ENCODE measurements at places on chromosomes 13 and 19.
A peak's percentile ranks its signal among the peaks of the same experiment; 100 is the strongest.

DNA sequence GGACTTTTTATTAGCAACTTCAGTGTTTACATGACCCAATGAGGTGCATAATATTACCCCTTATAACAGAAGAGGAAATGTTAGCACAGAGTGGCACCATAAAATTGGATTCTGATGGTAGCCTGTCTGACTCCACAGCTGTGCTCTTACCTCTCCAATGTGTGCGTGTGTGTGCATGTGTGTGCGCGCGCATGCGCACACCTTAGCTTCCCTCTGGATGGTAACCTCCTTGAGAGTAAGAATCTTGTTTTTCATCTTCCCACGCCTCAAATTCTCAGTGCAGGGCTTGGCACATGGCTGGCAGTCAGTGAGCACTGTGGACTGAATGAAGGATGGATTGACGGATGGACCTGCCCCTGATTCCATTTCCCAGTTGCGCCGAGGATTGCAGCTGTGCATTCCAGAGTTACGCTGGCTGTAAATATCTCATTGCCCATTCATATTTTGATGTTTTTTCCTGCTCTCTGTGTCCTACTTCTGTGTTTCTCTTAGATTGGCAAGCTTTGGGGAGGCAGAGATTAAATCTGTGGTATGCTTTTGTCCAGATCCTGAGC lies 99.2 kb upstream of the WASF3 start:
- no peak overlapping the region for H3K4me3 ChIP-seq
- H3K36me3 ChIP-seq = no peaks in the 10 kb centered on the region
- H3K27ac ChIP-seq = no peak overlapping the region
- H3K4me1 ChIP-seq = no peaks in the 10 kb centered on the region
- H3K27me3 ChIP-seq = no peaks in the 10 kb centered on the region
- DNase-seq = no peak

- peak overlapping the region; percentile 100 for H3K27ac ChIP-seq
- H3K27me3 ChIP-seq = no peaks in the 10 kb centered on the region
- H3K36me3 ChIP-seq = peaks cover under 1% of the 10 kb centered on the region
- peak overlapping the region; percentile 64 for H3K4me3 ChIP-seq
- peaks cover 25% of the 10 kb centered on the region for H3K4me1 ChIP-seq
These were observed 755 bp upstream of the RAB3A start for GRCh38 chr19:18204394-18205199.

- no peaks in the 10 kb centered on the region for H3K27me3 ChIP-seq
- no peak overlapping the region for H3K27ac ChIP-seq
- no peak overlapping the region for H3K4me3 ChIP-seq
- H3K4me1 ChIP-seq = no peaks in the 10 kb centered on the region
- H3K36me3 ChIP-seq = no peaks in the 10 kb centered on the region
These were observed 66.9 kb upstream of the DIAPH3 start for GRCh38 chr13:60230593-60230992.

DNA sequence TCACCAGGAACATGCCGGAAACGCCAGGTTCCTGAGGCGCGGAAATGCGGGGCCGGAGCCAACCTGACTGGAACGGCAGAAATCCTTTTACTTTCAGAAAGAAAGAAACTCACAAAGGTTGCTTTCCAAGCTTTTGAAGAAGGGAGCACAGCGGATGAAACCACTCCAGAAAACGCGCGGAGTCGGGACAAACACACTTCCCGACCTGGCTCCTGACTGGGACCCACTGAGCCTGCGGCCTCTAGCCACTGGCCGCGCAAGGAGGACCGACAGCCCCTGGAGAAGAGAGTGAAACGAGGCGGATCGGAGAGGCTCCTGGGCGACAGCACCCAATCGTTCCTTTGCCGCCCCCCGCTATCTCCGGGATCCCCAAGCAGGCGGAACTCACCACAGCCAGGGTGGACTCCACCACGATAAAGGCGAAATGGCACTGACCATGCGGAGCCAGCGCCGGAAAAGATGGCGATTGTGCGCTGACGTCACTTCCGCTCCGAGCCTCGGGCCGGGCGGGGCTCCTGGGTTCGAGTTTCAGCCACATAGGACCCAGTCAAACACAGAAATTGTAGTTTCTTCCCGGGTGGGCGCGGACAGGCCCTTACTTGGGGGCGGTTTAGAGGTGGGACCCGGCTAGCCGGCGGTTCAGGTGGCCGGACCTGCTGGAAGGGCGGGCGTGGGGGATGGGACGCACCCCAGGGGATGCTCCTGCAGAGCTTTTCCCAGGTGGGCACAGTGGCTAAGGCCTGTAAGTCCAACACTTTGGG lies at the start of gene ZNF121:
Gene ZNF121 (minus strand): TSS at position 432 of the 761 bp plus-strand sequence. CDS start 16,407 bp downstream, outside the sequence.
- peak within 1 kb of the TSS; percentile 72 for H3K4me3 ChIP-seq
- H3K27me3 ChIP-seq = no peaks in the 10 kb centered on the region

DNA sequence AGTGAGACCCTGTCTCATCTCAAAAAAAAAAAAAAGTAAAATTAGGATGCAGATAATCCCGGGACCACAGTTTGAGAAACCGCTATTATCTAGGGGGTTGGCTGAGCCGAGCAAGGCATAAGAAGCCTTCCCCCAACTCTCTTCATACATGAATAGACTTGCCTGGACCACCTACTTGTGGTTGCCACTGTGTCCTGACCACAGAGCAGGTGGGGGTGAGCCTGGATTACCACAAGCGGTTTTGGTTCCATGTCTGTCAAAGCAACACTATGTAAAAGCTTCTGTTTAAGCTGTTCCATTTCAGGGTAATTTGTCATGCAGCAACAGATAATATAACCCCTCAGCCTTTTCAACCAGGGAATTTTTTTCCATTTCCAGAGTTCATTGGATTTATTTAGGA lies 3.3 kb upstream of the NAPA start:
- H3K27ac ChIP-seq = no peak overlapping the region
- H3K27me3 ChIP-seq = no peaks in the 10 kb centered on the region

DNA sequence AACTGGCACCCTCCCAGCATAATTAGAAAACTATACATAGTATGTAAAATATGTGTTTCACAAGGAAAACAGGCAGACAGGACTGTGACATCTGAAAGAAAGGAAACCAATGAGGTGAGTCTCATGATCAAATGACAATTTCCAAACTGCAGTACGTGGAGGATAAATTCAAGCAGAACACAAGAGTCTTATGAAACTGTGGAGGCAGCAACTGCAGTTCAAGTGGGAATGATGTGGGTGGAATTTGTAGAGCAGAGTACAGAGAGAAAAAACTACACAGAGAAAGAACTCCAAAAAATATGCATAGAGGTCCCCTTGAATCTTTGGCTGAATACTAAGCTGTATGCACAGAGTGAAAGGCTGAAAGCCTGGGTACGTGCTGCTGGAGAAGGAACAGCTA lies 9.7 kb downstream of the SIGLEC6 start:
- no peaks in the 10 kb centered on the region for H3K36me3 ChIP-seq
- H3K4me1 ChIP-seq = no peaks in the 10 kb centered on the region

GRCh38 chr13:87322386-87322785 lies 348.8 kb upstream of the SLITRK5 start:
- no peaks in the 10 kb centered on the region for H3K4me1 ChIP-seq
- no peaks in the 10 kb centered on the region for H3K27me3 ChIP-seq
- DNase-seq = no peak
- no peak overlapping the region for H3K4me3 ChIP-seq
- no peaks in the 10 kb centered on the region for H3K36me3 ChIP-seq

DNA sequence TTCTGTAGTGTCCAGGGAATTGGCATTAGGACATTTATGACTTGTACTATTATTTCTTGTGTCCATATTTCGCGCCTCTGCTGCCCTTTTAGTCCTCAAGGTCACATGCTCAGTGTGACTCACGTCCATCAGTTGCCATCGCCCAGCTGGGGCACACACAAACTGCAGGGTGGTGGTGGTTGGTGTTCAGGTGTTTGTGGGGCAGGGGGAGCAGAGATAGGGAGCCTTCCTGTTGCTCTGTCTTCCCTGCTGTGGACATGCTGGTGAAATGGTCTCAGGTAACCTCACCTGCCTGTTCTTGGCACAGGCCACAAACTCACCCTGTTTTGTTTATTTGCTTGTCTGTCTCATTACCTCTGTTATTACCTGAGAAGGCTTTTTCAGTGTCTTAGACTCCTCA lies 22.4 kb downstream of the PRR12 start:
- peaks cover 16% of the 10 kb centered on the region for H3K4me1 ChIP-seq
- DNase-seq = no peak
- H3K4me3 ChIP-seq = no peak overlapping the region
- H3K27ac ChIP-seq = no peak overlapping the region
- no peaks in the 10 kb centered on the region for H3K27me3 ChIP-seq

- no peak overlapping the region for H3K4me3 ChIP-seq
- no peaks in the 10 kb centered on the region for H3K27me3 ChIP-seq
- H3K4me1 ChIP-seq = peaks cover 59% of the 10 kb centered on the region
- H3K36me3 ChIP-seq = no peaks in the 10 kb centered on the region
- peak overlapping the region; percentile 10 for H3K27ac ChIP-seq
- no peak for DNase-seq
These were observed 21.6 kb downstream of the MYCBP2 start for GRCh38 chr13:77305266-77305665.

DNA sequence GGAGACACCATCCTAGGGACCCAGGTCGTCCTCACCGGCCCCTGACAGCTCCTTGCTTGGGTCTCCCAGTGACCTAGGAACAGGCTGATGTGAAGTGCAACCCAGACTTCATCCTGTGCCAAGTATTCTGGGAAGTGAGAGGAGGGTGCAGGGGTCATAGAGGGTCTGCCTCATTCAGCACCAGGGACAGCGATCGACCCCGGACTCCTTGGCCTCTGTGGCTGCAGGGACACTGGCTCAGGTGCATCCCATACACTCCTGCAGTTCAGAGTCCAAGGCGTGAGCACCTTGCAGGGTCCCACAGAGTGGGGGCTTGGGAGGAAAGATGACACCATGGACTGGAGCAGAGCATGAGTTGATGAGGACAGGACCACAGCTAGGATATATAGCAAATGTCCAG lies 10.0 kb upstream of the OR10H2 start:
- H3K36me3 ChIP-seq = no peaks in the 10 kb centered on the region
- H3K27ac ChIP-seq = no peak overlapping the region
- H3K27me3 ChIP-seq = no peaks in the 10 kb centered on the region
- H3K4me3 ChIP-seq = no peak overlapping the region
- no peak for DNase-seq
- no peaks in the 10 kb centered on the region for H3K4me1 ChIP-seq

GRCh38 chr13:84951128-84951527 lies 848.1 kb downstream of the SLITRK6 start:
- no peaks in the 10 kb centered on the region for H3K4me1 ChIP-seq
- no peaks in the 10 kb centered on the region for H3K36me3 ChIP-seq
- DNase-seq = no peak
- no peak overlapping the region for H3K4me3 ChIP-seq

DNA sequence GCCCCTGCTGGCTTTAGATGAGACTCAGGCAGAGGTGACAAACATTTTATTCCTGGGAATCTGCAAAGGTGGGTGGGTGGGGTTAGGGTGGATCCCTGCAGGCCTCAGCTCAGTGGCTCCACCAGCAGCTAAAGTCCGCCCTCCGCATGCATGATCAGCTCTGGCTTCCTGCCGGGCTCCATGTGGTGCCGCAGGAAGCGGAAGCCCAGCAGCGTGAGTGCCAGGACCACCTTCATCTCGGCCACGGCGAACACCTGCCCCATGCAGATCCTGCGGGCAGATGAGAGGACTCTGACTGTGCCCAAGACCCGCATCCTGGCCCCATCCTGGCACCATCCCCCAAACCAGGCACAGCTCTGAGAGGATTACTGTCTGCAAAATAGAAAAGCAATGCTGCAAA lies 26.3 kb downstream of the CYP4F2 start:
- no peaks in the 10 kb centered on the region for H3K4me1 ChIP-seq
- no peaks in the 10 kb centered on the region for H3K36me3 ChIP-seq
- no peak for DNase-seq
- H3K27me3 ChIP-seq = no peaks in the 10 kb centered on the region
- no peak overlapping the region for H3K27ac ChIP-seq
- no peak overlapping the region for H3K4me3 ChIP-seq

DNA sequence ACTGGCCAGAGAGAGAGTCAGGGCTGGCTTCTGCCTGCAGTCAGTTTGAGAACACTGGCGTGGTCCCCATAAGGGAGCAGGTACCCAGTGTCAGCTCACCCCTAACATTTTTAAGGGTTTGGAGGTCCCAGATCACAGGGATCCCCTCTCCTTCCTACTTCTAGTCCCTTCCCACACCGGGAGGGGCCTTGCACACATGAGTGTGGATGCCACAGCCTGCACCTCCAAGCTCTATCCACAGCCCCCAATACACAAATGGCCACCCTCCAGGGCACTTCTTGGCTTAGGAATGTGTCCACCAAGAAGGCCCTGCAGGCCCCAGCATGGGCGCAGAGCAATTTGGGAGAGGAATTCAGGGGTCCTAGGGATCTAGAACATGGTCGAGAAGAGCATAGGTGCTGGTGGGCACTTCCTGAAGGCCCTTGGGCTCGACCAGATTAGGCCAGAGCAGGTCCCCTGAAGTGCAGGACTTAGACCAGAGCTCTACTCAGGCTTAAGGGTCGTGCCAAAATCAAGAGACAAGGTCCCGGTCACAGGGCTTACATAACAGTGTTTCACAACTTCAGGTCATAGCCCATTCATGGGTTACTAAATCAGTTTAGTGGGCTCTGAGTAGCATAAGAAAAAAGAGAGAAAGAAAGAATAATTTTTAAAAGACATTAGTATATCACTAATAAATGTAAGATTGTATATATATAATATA lies 16.0 kb downstream of the FXYD5 start:
- H3K27me3 ChIP-seq = no peaks in the 10 kb centered on the region
- no peak overlapping the region for H3K27ac ChIP-seq
- DNase-seq = no peak
- H3K4me1 ChIP-seq = peaks cover 9% of the 10 kb centered on the region
- peaks cover 18% of the 10 kb centered on the region for H3K36me3 ChIP-seq

- H3K27me3 ChIP-seq = no peaks in the 10 kb centered on the region
- no peak for DNase-seq
- H3K4me1 ChIP-seq = no peaks in the 10 kb centered on the region
- H3K36me3 ChIP-seq = no peaks in the 10 kb centered on the region
- no peak overlapping the region for H3K4me3 ChIP-seq
These were observed 48.4 kb downstream of the KCTD12 start for GRCh38 chr13:76837801-76838200.

DNA sequence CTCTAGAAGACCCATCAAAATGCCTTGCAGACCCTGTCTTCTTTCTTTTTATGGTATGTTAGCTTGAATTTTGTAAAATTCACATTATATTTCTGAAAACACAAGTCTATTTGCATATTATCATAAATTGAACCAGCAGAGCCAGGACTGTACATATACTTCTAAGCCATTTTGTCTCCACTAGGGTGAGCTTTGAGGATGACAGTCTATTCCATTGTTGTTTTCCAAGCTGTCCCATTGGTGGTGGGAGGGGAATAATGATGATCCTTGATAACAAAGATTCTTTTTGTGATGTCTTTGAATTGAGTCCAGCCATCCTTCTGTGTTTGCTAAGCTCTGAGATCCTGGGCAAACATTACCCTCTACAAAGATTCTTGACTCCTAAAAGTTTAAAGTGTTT lies 359.3 kb upstream of the PCDH20 start:
- DNase-seq = no peak
- no peak overlapping the region for H3K27ac ChIP-seq
- H3K4me1 ChIP-seq = no peaks in the 10 kb centered on the region
- no peaks in the 10 kb centered on the region for H3K36me3 ChIP-seq

DNA sequence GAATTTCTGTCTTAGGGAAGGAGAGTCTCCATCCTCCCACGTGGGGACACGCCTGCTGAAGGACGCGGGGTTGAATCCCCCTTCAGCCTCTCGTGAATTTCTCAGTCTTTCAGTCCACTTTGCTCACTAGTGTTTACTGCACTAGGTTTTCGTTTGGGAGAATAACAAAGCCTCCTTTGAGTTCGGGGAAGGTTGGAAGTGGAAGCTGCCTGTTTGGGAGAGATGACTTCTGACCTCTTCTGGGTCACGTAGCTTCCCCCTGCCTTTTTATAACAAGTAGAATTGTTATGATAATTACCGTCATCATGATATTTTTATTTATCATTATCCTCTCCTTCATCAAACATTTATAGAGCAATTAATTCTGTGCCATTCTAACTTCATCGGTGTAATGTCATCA lies 60.7 kb downstream of the ATP11A start:
- H3K36me3 ChIP-seq = no peaks in the 10 kb centered on the region
- H3K4me3 ChIP-seq = no peak overlapping the region
- peaks cover 21% of the 10 kb centered on the region for H3K4me1 ChIP-seq
- H3K27me3 ChIP-seq = no peaks in the 10 kb centered on the region
